Bronchus fibroblast of lung (primary cell): ENCODE measurements at places on chromosomes 5 and 9. TPM values are rescaled to one million over a fixed set of nuclear protein-coding genes. Genes with fewer than 3 reads are reported as not detected.

Gene PCDHGC3
- total RNA-seq: 39.3 and 42.2 TPM in 2 replicates

Gene SLCO6A1
- total RNA-seq: not detected in 2 replicates

Gene NEUROG1
- not detected in 2 replicates for total RNA-seq

Gene HAVCR1
- total RNA-seq: not detected in 2 replicates

Gene SGCD
- total RNA-seq: 1.0 and 1.3 TPM in 2 replicates

Gene PCDHGA12
- 7.7 and 8.4 TPM in 2 replicates for total RNA-seq

Gene MGAT4B
- total RNA-seq: 92.6 and 97.2 TPM in 2 replicates

Gene HAPLN1
- total RNA-seq: 0.67 and 2.7 TPM in 2 replicates

Gene CDHR2
- total RNA-seq: not detected in 2 replicates

Gene SOX30
- total RNA-seq: 0.15 TPM in 1 of 2 replicates, not detected in the other

Gene TEX48
- total RNA-seq: not detected in 2 replicates

Gene FBP1
- total RNA-seq: not detected in 2 replicates

Gene FOXD4L6
- total RNA-seq: under 0.01 TPM in 1 of 2 replicates, not detected in the other

Gene TMEM167A
- total RNA-seq: 25.1 and 38.0 TPM in 2 replicates

Gene TNFSF15
- total RNA-seq: under 0.01 and 0.17 TPM in 2 replicates

Gene ACSL6
- under 0.01 TPM in 1 of 2 replicates, not detected in the other for total RNA-seq

Gene LRRC70
- total RNA-seq: 0.17 and 0.30 TPM in 2 replicates

Gene NIPAL4
- 0.50 TPM in 1 of 2 replicates, not detected in the other for total RNA-seq

Gene SLC46A2
- not detected in 2 replicates for total RNA-seq

Gene OR1Q1
- total RNA-seq: not detected in 2 replicates

Gene LCN1
- not detected in 2 replicates for total RNA-seq

Gene C9orf50
- total RNA-seq: 0.50 TPM in 1 of 2 replicates, not detected in the other

Gene MARCOL
- total RNA-seq: not detected in 2 replicates

Gene PCDHGB3
- 0.45 and 0.50 TPM in 2 replicates for total RNA-seq

Gene HTR4
- not detected in 2 replicates for total RNA-seq

Gene PAXX
- total RNA-seq: 30.6 and 32.9 TPM in 2 replicates

Gene CRB2
- under 0.01 TPM in 1 of 2 replicates, not detected in the other for total RNA-seq

Gene SCGB3A2
- not detected in 2 replicates for total RNA-seq

Gene FRRS1L
- under 0.01 TPM in 2 replicates for total RNA-seq

Gene PFN3
- not detected in 2 replicates for total RNA-seq

Gene EIF4E1B
- not detected in 2 replicates for total RNA-seq

Gene PPIP5K2
- 24.8 and 27.6 TPM in 2 replicates for total RNA-seq

Gene FAM221B
- not detected in 2 replicates for total RNA-seq

Gene CCIN
- total RNA-seq: 0.84 and 0.89 TPM in 2 replicates

Gene RGS14
- total RNA-seq: 5.1 and 13.1 TPM in 2 replicates

Gene SPAG8
- 1.5 and 2.4 TPM in 2 replicates for total RNA-seq

Gene NR6A1
- 0.15 and 1.2 TPM in 2 replicates for total RNA-seq
